ENCODE measurements at places on chromosomes 2 and 18.

DNA sequence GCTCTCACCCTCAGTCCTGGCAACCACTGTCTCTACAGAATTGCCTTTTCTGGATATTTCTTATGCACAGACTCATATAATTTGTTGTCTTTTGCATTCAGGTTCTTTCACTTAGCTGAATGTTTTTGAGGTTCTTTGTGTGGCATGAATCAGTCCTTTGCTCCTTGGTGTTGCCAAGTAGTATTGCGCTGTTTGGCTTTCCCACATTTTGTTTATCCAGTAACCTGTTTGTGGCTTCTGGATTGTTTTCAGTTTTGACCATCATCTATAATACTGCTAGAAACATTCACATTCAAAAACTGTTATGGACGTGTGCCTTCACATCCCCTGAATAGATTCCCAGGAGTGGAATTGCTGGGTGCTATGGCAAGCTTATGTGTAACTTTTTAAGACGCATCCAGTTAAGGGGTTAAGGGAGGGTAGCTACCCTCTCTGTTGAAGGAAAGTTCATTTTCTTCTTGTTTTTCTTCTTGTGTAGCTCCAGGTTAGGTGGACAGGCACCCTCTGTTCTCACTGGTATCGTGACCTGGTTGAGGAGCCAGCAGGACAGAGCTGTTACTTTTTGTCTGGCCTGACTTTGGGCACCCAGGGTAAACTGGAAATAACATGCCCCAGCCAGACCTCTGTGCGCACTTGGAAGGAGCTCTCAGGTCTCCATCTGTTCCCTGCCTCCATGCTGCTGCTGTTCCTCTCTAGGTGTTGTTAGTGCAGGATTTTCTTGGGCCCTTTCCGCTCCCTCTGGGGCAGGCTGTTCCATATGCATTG lies 29.6 kb downstream of the ARHGAP25 start:
- no peak for DNase-seq

DNA sequence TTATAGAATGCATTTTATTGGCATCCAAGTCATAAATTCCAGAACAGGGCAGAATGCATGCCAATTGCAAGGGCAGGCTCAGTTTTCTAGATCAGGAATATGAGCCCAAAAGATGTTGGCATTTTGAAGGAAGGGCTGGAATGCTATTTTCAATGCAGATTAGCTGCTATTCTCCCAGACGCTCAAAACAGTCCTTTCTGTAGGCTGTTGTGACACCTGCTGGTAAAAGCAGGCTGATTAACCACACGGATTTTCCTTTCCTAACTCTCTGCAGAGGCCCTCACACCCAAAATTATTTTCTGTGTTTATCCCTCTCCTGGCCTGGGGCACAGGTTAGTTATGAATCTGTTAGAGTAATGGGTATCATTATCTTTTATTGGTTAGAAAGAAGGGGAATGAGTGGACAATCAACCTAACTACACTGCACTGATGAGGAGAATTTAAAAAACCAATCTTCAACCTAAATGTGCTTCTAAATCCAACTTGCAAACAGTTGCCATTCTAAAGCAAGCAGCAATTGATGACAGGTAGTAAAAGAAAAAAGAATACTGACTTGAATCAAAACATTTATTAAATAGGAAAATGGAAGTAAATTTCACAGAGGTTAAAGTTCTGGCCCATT lies 94.0 kb downstream of the PLA2R1 start:
- DNase-seq = peak; percentile 40

DNA sequence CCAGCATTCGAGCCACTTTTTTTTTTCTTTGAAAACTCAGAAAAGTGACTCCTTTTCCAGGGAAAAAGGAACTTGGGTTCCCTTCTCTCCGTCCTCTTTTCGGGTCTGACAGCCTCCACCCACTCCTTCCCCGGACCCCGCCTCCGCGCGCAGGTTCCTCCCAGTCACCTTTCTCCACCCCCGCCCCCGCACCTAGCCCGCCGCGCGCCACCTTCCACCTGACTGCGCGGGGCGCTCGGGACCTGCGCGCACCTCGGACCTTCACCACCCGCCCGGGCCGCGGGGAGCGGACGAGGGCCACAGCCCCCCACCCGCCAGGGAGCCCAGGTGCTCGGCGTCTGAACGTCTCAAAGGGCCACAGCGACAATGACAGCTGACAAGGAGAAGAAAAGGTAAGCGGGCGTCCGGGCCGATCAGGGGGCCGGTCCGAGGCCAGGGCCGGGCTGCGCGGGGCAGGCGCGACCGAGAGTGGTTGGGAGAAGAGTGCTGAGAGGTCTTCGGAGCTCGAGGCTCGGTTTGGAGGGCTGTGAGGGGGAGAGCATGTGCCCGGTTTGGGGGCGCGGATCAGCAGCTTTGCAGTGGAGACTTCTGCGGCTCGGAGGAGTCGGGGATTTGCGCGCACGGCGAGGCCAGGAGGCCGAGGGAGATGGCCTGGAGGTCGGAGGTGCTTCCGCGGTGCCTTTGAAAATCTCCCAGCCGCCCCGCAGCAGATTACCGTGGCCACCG lies 502 bp downstream of the EPAS1 start:
- peak; percentile 70 for DNase-seq

GRCh38 chr2:64192125-64192479 lies 47.9 kb upstream of the PELI1 start:
- no peak for DNase-seq

- no peak for DNase-seq
These were observed 2.8 kb downstream of the MFSD2B start for GRCh38 chr2:24012521-24013188.

- no peak for DNase-seq
These were observed 40.2 kb downstream of the HDAC4 start for GRCh38 chr2:239360421-239361310.

DNA sequence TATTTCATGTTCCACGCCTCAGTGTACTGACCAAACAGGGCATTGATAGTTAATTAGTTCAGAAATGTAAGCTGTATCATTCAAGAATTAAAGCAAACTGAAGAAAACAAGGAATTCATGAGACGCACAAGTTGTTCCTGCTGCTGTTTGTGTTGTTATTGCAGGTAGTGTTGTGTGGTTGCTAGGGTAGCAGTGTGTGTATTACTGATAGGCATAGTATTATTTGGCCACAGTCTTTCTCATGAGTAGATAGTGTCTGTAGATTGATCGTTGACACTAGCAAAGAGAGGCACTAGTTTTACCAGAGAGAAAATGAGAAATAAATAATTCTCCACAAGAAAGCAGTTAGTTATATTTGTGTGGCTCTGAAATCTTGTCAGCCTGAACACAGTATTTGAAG lies 548.6 kb downstream of the LRP1B start:
- no peak for DNase-seq

GRCh38 chr2:80706951-80707350 lies 402.4 kb upstream of the LRRTM1 start:
- no peak for DNase-seq

GRCh38 chr2:74029714-74030397 lies 45.1 kb downstream of the TET3 start:
- DNase-seq = no peak

- DNase-seq = no peak
These were observed 249.3 kb upstream of the FSHR start for GRCh38 chr2:49403637-49404036.

DNA sequence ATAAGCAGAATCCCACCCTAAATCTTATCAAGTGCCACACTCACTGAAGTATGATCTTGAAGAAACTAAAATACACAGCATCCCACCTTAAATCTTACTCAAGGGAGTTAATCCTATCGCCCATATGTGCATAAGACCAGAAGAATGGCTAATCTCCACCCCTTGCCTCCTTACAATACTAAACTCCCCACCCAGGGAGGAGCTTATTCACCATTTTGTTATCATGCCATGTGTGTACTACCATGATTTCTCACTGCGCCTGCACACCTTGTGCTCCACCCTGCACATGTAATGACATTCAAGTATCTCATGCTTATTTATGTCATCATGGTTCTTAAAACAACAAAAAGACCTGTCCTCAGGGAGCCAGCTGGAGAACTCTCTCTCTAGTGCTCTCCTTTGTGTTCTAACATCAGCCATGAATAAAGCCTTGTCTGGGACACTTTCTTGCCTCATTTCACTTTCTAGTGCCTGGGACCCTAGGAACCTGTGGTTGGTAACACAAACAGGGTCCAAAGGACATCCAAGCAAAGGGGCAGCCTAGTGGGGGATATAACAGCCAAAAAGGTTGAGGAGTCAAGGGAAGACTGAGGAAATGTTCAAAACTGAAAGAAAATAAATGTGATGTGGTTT lies 87.4 kb downstream of the SLC66A3 start:
- no peak for DNase-seq

DNA sequence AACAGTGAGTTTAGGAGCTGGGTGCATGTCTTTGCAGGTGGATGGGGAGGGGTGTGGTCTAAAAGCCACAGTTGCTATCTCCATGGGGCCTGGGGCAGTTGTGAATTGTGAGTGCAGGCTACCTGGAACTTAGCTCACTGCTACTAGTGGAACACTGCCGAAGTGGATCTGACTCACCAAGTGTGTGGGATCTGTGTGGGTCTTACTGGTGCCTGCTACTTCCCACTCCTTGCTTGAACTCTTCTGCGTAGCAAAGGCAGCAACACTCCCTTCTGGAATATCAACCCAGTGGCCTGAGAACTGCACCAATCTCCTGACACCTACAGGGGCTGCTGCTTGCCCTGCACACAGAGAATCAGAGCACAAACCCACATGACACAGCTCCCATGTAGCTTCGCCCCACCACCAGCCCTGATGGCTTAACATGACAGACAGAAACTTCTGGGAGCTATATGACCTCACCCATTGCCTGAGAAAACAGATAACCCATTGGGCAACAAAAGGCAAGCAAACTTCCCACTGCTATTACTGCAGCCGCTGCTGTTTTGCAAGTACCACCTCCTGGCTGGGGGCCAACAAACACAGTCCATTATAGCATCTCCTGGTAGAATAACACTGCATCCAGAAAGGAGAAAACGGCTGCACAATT lies 455.1 kb upstream of the DDX18 start:
- no peak for DNase-seq

DNA sequence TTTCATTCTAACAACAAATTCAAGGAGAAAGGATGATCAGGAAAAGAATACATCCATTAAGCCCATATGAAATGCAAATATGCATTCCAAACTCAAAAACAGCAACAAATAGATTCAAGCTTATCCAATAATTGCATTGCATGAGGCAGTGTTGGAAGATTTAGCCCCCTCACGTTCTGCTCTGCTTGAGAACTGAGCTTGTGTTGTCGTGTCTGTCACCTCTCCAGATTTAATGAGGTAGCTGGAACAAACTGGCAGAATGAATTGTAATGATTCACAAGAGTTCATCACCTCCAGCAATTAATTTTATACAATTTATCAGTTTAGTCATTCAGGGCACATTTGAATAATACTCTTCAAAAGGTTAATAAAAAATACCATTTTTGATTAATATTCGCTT lies 54.8 kb downstream of the AP1S3 start:
- DNase-seq = no peak

GRCh38 chr2:18540872-18541271 lies 19.6 kb downstream of the RDH14 start:
- DNase-seq = no peak

GRCh38 chr2:66694087-66694860 lies 259.3 kb downstream of the MEIS1 start:
- no peak for DNase-seq

DNA sequence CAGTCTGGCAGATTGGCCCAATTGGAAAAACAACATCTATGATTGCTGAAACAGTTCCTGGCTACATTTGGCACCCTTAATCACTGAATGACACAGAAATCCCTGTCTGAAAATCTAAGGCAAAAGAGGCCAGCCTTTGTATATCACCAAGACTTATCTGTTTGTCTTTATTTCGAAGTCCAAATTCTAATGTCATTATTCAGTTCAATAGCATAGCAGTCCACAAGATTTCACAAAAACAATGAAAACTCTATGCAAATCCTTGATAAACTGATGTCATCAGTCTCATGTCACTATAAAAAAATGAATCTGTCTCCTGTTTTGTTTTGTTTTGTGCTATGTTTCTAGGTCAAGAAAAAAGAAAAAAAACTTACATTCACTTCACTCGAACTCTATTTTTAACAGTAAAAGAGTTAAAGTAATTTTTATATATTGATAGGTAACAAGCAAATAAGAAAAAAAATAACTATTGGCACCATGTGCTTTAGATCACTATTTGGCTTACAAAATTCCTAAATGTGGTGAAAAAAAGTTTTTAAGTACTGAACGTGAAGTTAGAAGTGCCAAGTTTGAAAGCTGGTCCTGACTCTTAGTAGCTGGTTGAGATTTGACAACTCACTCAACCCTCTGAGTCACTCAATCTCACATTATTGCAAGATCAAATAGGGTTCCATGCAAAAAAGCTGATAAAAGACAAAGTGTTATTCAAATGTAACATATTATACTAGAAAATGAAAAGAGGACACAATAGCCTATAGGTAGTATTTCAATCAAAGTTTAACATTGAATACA lies 359.3 kb downstream of the IRS1 start:
- DNase-seq = no peak

- DNase-seq = no peak
These were observed 328.2 kb downstream of the RND3 start for GRCh38 chr2:150159300-150159699.

DNA sequence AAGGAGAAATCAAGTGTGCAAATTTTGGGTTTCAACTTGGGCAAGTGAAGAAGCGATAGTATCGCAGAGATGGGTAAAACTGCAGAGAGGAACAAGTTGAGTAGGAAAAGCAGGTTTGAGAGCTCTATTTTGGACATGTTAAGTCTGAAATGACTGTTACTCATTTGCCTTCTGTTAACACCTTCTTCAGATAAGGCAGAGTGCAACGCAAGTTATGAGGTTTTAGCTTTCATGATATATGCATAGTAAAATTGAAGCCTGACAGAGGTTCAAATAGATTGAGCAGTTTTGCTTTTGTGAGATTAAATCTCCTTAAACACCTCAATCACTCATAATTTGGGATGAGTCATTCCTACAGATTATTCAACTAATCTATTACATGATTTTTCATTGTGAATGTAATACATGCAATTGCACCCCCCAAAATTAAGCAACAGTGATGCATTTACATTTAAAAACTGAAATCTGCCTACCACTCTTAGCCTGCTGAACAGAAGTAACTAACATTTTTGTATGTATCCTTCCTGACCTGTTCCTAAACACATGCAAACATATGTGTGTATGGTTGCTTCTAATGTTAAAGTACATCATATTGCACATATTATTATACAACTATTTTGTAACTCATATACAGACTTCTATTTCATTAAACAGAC lies 575.4 kb downstream of the ARHGAP15 start:
- DNase-seq = no peak

GRCh38 chr2:241218131-241219029 lies 29.9 kb downstream of the ANO7 start:
- peak; percentile 60 for DNase-seq

Measured in SW480 (cell line).